ENCODE measurements at places on chromosomes 2 and 18. TPM values are rescaled to one million over a fixed set of nuclear protein-coding genes. Genes with fewer than 3 reads are reported as not detected.

- no peak for DNase-seq
These were observed 45.7 kb downstream of the NDUFA10 start for GRCh38 chr2:239979243-239980023.

GRCh38 chr2:8364668-8365067, 317.2 kb upstream of the ID2 start:
- no peak for DNase-seq

GRCh38 chr2:69307579-69308064, 79.4 kb downstream of the GFPT1 start:
- no peak for DNase-seq

DNA sequence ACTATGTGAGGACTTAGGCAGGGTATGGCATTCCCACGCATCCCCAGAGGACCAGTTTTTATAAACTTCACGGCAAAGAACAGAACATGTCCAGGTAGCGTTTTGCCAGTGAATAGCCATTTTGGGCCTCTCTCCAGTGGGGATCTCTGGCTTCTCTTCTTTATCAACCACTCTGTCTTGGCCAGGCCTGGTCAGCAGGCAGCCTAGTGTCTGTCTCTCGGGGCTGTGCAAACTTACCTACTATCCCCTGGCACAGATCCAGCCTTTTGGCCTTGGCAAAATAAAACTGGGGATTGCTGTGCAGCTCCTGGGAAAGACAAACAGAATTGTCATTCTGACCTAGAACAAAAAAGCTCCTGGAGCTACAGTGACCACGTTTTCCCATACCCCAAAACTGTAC, 14.5 kb downstream of the CAPN14 start:
- DNase-seq = no peak

GRCh38 chr2:20593072-20594034, 57.5 kb downstream of the HS1BP3 start:
- DNase-seq = no peak

KLHL14 gene
- polyA plus RNA-seq = 0.08 TPM

DNA sequence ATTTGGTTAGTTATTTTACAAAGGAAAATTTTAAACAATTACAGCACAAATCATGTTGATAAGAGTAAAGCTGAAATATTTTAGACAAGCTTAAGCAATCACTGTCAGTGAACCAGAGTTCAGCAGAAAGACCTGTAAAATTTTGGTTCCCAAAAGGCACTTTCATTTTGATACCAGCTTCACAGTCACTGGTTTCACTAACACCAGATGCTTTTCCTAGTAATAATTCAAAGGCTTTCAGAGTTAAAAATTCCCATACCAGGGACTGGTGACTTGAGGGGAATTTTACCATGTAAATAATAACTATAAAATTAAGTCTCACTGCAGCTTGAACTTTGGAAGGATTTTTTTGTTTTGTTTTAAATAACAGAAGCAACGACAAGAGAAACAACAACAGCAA, 102.3 kb upstream of the CD302 start:
- no peak for DNase-seq

DNA sequence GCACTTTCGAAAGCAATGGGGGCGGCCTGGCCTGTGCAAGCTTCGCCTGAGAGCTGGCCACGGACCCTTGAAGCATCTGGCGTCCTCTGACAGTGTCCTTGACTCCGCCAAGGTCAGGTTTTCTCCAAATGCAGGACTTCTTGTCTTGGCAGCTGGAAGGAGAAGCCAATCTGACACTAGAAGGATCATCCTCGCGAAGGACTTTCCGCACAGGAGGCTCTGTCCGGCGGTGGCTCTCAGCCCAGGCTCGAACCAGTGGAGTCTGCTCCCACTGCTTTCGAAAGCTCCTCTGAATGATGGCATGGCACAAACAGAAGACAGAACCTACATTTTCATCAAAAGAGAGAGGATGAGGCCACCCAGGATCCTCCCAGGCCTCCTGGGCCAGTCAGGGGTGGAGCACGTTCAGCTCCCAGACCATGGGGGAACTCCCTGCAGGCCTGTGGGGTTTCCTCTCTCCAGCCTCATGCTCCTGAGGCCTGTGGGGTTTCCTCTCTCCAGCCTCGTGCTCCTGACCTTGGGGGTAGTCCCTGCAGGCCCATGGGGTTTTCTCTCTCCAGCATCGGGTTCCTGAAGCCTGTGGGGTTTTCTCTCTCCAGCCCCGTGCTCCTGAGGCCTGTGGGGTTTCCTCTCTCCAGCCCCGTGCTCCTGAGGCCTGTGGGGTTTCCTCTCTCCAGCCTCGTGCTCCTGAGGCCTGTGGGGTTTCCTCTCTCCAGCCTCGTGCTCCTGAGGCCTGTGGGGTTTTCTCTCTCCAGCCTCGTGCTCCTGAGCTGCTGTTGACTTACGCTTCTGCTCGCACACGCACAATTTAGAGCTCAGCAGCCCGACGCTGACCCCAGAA, 396.5 kb upstream of the SALL3 start:
- DNase-seq = no peak

TBC1D8 gene
- 0.37 TPM for polyA plus RNA-seq

GRCh38 chr18:48219037-48219809, 190.0 kb downstream of the ZBTB7C start:
- no peak for DNase-seq

UPP2 gene
- polyA plus RNA-seq = not detected

DNA sequence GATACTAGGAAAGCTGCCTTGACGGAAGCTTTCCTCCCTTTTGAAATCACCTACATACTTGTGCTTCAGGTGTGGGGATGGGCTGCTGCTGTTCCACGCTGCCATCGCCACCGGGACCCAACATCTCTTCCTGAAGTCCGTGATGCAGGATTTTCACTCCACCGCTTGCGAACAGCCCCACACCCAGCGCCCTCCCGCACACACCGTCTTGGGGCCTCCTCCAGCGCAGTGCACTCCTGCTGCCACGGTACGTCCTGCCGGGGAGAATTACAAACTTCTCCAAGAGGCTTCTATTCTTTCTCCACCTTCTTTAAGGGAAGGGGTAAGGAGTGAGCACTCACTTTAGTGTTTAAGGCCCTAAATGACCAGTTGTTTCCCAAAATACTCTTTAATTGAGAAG, 58.2 kb downstream of the HRH4 start:
- DNase-seq = no peak

ADAM23 gene
- polyA plus RNA-seq = 0.67 TPM

TCF23 gene
- not detected for polyA plus RNA-seq

DNA sequence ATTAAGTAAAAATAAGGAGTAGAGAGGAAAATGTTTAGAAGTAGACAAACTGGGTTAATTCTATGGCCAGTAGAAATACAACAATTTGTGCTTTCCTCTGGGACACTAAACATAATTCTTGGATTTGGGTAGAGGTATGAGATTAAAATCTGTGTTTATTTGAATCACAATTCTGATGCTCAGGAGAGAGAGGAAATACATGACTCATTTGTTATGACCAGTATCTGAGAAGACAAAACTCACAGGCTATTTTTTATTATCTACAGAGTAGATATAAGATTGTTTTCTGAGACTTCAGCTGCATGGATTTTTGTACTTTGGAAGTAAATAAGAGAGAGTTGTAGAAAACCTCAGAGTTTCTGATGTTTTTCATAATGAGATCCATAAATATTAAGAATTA, 315.7 kb upstream of the CWC22 start:
- DNase-seq = no peak

DNA sequence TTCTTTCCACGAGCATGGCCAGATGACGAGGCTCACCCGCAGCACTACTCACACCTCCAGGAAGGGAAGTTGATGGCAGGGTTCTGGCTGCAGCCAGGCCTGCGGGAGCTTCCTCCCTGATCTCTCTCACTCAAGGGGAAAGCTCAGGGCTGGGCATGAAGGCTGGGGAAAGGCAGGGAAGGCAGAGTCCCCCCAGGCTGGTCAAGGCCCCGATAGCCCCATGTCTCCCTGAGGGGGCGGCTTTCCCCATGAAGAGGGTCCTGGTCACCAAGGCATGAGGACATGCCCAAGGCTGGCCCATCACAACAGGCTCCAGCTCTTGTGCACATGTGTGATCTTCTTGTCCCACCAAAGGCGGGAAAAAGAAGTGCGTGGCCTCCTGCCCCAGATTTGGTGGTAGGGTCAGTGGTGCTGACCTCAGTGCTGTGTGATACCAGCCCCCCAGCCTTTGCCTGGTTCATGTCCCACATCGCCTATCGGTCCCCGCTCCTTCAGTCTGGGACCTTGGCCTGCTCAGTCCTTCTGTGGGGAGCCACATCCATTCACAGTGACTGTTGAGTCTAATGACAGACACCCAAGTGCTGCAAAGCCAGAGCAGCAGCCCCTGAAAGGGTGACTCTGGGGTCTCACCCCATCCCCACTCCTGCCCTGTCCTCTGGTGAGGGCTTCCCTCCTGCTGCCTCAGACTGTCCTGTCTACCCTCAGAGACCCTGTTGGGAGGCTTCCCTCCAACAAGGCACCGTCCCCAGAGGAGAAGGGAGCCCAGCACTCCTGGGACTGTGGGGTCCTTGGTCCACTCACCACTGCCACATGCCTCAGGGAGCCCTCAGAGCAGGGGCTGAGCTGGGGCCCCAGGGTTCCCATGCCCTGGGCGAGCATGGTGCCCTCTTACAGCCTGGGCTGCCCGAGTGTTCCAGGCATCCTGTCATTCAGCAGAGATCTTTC, 49.8 kb upstream of the ALPP start:
- DNase-seq = no peak

MAPK4 gene
- not detected for polyA plus RNA-seq

GRCh38 chr2:218285604-218286003, 6.7 kb downstream of the TMBIM1 start:
- no peak for DNase-seq

- no peak for DNase-seq
These were observed 123.9 kb downstream of the TMEM17 start for GRCh38 chr2:62382122-62382521.

RGPD4 gene
- not detected for polyA plus RNA-seq

DNA sequence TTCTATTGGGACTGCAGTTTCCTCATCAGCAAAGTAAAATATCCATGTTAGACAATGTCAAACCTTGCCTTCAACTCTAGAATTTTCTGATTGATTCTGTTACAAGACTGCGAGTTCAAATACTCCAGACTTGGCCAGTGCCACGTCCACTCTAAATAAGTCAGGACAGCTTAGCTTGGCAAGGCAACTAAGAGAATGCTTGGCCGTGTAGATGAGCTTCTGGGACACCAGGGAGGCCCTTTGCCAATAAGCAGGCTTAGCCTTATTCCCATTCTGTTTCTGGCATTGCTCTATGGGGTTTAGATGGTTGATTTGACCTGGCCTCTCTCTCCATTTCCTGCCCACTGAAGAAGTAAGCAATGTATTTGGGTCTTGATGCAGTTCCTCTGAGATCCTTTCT, 218.1 kb upstream of the SIX2 start:
- no peak for DNase-seq

- no peak for DNase-seq
These were observed 18.0 kb upstream of the HK2 start for GRCh38 chr2:74815941-74816340.

Measured in naive thymus-derived CD4-positive, alpha-beta T cell (primary cell).